T follicular helper cell (primary cell): ENCODE measurements at places on chromosomes 7 and 10.

- no peak for DNase-seq
Observed at GRCh38 chr10:96829029-96829773, 2.9 kb upstream of the LCOR start.

GRCh38 chr7:51927738-51928137 is 611.1 kb upstream of the COBL start:
- no peak for DNase-seq

GRCh38 chr10:68188835-68189234 is 43.1 kb downstream of the ATOH7 start:
- no peak for DNase-seq

DNA sequence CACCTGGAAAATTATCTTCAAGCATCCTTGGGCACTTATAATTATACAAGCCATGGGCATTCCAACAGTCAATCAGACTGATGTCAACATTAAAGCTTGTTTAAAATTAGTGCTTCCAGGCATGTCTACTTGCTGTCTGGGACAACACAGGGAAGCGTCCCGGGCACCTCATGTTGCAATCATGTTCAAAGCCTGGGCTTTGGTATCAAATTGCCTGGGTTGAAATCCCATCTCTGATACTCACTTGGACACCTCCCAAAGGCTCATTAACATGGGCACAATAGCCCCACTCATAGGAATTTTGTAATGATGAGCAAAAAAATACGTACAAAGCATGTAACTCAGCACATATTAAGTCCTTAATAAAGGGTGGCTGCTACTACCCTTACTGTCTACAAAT is 14.4 kb downstream of the AIFM2 start:
- DNase-seq = no peak

DNA sequence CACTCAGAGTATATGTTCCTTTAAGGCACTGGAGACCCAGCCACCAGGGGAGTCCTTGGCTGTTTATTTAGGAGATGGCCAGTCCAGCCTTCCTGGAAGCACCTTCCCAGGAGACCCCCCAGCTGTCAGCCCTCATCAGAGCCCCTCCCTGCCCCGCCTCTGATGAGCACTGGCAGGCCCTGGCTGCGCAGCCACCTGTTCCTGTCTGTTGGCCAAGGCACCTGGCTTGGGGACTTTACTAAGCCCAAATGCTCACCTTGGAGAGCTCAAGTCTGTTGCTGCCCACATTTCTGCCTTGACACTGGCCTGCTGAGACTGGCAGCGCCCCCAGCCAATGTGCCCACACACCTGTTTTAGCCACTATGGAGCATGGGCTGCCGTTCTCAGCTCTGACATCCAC is 124.7 kb downstream of the ELMO1 start:
- DNase-seq = no peak

GRCh38 chr7:129748356-129749109 is 137.0 kb downstream of the NRF1 start:
- no peak for DNase-seq
